ENCODE measurements at places on chromosomes 11 and 22.

DNA sequence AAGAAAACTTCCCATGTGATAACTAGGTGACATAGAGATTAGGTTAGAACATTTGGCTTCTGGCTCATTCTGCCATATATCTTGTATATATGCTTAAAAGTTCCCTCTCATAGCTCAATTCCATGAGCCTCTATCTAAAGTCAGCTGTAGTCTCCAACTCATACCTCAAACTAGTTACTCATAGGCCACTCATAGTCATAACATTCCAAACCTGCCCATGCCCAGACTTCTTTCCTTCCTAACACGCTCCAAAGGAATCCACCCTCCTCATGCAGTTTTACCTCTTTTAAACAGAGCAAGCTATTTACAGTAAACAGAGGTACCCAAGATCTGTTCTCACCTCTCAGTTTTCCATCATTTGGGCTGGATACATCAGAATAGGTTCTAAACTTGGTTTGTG, 39.4 kb downstream of the GLYATL2 start:
- no peak for DNase-seq

GRCh38 chr11:61090521-61090920, 11.8 kb upstream of the CD5 start:
- DNase-seq, result no peak

- no peak for DNase-seq
These were observed 16.7 kb upstream of the PACSIN2 start for GRCh38 chr22:43031617-43032016.

- peak; percentile 65 for DNase-seq
These were observed 19.3 kb downstream of the MYH9 start for GRCh38 chr22:36368359-36368983.

- no peak for DNase-seq
These were observed 176.1 kb downstream of the RRAS2 start for GRCh38 chr11:14182833-14183364.

GRCh38 chr11:38345286-38345685, 1747.2 kb upstream of the RAG2 start:
- DNase-seq, result no peak

- DNase-seq, result no peak
These were observed 28.5 kb downstream of the AMBRA1 start for GRCh38 chr11:46565232-46565840.

DNA sequence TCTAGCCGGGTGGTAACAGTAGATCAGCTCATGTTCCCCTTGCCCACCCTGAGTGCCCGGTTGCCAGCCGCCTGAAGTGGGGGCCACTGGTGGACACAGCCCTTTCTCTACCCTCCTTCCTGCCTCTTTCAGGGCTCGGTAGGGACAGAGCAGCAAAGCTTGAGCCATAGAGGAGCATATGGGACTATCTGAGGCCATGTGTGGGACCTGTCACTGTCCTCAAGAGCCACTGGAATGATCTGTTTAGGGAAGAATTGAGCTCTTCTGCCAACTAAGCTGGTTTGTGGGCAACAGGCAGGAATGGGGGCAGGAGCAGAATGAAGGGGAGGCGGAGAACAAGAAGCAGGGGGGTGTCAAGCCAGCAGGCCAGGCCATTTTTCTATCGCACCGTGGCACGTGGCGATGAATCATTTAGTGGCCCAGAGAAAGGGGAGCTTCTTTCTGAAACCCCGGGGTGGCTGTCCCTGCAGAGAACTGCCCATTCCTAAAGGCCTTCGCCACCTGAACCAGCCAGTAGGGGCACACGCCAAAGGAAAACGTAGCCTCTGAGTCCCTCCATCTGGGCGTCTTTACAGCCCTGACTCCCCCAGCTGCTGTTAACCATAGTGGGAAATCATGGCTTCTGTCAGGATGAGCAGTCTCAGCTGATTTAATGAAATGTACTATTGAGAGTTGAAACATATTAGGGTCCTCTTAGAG, 8.8 kb downstream of the ASPHD2 start:
- DNase-seq, result no peak

GRCh38 chr11:101336155-101336554, 206.5 kb upstream of the PGR start:
- no peak for DNase-seq

DNA sequence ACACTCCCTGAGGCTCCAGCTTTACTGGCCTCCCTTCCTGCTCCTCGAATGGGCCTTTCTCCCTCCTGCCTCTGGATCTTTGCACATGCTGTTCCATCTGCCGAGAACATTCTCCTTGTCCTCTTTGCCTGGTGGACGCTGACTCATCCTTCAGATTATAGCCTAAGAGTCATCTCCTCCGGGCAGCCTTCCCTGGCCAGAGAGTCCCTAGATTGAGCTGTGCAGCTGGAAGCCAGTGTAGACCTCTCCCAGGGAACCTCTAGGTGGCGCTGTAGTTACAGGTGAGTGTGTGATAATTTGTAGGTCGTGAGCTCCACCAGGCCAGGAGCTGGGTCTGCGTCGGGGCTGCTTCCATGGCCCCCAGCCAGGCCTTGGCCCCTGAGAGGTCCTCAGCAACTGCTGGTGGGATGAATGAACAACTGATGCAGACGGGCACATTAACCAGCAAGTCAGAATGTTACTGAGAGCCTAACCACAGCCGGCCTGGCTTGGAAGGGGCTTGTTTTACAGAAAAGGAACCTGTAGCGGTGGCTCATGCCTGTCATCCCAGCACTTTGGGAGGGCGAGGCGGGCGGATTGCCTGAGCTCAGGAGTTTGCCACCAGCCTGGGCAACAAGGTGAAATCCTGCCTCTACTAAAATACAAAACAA, 8.7 kb downstream of the PNPLA5 start:
- DNase-seq, result no peak

DNA sequence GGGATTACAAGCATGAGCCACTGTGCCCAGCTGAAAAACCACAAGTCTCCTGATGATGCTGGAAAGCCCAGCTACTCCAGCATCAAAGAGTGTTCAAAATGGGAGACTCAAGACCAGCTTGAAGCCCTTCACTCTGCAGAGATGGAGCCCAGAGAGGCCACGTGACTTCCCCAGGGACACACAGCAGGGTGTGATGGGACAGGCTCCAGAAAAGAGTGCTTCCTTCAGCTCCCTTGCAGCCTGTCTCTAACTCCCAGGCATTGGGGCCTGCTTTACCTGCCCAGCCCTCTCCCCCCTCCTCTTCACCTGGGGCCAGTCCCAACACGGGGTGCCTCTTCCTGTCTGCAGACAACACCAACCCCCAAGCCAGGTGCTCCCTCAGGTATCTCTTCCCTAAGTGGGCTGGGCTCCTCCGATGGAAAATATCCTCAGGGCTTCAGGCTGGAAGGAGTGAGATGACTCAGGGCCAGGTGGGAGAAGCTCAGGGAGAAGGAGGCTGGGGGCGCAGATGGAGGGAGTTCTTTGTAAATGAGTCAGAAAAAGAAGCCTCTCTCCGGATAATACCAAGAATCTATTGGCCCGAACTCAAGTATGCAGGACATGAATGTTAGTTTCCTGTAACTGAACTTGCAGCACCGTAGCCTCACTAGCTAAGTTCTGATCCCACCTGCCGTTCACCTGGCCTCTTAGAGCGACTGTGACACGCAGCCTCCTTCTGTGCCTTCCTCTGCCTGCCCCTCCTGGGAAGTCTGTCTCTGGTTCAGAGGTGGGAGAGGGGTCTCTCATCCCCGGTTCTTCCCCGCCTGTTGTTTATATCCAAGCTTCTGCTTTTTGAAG, 326.6 kb downstream of the MN1 start:
- DNase-seq, result peak; percentile 90

GRCh38 chr11:115411120-115411519, 93.1 kb downstream of the CADM1 start:
- no peak for DNase-seq

DNA sequence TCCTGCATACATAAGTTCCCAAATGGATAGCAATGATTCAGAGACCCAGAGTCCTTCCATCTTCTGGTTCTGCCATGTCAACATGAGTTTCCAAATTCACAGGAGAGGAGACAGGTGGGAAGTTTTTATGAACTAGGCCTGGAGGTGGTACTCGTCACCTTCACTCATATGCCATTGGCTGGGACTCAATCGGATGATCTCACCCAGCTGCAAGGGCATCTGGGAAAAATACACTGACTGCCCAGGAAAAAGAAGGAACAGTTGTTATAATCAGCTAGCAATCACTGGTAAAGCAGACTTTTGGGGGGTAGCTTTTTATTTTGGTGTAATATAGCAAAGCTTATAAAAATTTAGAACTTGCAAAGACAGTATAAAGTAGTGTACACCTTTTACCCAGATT, 83.9 kb downstream of the OTOG start:
- DNase-seq, result no peak

DNA sequence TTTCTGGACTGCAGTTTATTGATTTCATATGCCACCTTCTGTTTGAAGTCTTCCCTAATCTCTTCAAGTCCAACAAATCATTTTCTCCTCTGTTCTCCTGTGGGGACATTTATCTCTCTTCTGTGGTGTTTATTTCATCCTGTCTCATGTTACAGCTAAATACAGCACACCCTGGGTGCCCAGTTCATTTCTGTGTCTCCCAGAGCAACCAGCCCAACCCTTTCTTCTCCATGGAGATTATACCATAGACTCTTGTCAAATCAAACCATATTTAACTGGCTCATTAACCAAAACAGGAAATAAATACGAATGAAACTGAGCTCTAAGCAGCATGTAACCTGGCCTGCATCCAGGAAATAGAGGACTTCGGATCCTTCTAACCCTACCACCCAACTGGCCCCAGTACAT, at the start of gene MS4A8:
MS4A8 (plus strand) TSS at position 329 of the 408 bp plus-strand sequence. CDS start 1,249 bp downstream, outside the sequence.
- no peak for DNase-seq

DNA sequence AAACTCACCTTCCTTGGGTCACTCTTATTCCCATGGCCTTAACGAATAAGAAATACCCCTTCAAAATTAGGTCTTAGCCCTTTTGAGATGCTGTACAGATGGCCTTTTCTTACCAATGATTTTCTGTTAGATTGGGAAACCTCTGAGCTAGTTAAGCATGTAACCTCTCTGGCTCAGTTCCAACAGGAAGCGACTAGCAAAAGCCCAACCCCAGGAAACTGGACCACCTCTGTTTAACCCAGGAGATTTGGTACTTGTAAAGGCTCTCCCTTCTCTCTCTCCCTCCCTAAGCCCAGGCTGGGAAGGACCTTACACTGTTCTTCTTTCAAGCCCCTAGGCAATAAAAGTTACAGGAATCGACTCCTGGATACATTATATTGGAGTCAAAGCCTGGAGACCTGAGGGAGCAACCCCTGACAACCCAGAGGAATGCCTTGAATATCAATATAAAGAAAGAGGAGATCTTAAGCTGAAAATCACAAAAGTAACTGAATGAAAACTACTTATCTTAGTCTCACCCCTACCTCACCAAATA, 11.7 kb downstream of the APIP start:
- DNase-seq, result no peak

- peak; percentile 14 for DNase-seq
These were observed 9.2 kb upstream of the TPCN2 start for GRCh38 chr11:69039501-69039900.

DNA sequence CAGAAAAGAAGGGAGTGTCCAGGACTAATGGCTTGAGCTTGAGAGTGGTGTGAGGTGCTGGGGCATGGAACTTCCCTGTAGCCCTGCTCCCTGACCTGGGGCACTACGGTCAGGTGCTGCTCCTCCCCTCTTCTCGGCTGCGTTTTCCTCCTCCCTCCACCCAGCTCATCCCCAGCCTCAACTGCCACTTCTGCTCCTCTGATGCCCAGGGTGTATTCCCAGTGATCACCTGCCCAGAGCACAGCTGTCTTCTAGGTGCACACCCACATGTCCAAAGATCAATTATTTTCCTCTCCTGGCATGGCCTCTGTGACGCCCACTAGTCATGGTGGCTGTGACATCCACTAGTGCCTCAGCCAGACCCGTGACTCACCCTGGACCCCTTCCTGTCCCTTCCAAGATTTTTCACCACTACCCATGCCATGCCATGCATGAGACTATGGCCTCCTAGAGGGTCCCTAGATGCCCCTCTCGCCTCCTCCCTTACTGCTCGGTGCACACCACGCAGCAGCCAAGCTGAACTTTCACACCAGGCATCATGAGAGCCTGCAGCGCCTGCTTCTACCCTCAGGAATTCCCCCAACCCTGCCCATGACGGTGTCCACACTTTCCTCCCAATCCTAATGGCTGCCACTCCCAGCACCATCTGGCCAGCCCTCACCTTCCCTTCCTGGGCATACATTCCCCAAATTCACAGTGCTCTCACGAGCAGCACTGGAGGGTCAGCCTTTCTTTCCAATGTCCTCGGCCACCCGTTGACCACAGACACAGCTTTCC, 1.9 kb downstream of the P2RX6 start:
- DNase-seq, result no peak

GRCh38 chr11:76232026-76232665, 25.8 kb upstream of the WNT11 start:
- no peak for DNase-seq

DNA sequence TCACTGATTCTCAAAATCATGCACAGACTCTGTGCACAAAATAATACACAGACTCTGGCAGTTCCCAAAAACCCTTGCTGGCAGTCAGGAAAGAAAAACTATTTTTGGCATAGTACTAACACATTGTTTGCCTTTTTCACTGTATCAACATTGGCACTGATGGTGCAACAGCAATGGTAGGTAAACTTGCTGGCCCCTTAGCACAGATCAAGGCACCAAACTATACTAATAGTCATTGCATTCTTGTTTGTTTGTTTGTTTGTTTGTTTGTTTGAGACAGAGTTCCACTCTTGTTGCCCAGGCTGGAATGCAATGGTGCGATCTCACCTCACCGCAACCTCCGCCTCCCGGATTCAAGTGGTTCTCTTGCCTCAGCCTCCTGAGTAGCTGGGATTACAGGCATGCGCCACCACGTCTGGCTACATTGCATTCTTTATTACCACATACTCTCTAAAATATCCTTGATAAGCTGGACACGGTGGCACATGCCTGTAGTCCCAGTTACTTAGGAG, 81.0 kb upstream of the SLC6A5 start:
- no peak for DNase-seq

DNA sequence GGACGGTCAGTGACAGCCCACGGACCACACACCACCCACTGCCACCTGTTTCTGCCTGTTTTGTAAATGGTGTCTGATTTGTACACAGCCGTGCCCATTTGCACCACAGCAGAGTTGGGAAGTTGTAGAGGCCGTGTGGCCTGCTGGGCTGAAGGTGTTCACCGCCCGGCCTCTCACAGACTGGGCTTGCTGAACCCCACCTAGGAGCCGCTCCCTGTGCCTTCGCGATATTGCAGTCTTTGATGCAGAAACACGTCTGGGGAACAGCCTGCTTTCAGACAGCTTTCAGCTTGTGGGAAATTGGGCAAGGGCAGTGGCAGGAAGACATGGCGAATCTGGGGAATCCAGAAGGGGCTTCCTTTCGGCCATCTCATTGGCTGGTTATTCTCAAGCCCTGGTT, 9.8 kb upstream of the GRAMD4 start:
- DNase-seq, result no peak

DNA sequence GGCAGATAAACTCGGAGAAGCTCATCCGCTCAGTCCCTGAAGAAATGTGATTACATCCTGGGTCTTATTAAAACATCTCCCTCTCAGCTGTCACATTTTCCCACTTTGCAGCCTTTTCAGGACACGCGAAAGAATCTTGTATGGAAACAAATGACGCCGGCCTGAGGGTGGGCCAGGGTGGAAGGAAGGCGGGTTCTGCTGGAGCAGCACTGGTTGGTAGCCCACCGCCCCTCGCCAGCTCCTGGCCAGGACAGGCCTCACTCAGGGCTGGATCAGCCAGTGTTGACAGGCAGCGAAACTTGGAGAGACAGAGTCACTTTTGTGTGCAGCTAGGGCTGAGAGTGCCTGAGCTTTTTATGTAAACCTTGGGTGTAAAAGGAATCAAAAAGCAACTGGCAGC, 371.8 kb downstream of the TBC1D22A start:
- DNase-seq, result no peak
